T-cell (primary cell): ENCODE measurements at places on chromosomes 4 and X. TPM values are rescaled to one million over a fixed set of nuclear protein-coding genes. Genes with fewer than 3 reads are reported as not detected.

- DNase-seq, result no peak
These were observed 72.6 kb downstream of the ANK2 start for GRCh38 chr4:113122066-113122465.

DNA sequence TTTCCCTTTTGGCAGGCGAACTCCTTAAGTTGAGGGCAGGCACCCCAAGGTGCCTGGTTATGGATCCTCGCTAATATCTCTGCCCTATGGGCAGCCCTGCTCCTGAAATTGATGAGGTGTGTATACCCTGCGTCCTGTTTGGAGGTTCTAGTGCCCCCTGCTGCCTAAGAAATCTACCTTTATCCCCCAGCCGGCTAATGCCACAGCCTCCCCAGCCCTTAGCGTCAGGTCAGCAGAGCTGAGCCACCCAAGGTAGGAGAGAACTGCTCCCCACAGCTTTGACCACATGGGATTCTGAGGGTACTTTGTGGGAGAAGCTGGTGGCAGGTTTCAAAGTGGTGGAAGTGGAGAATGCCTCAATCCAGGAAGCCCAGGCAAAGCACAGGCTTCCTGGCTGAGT lies 50.8 kb downstream of the ANAPC4 start:
- DNase-seq, result no peak

- no peak for DNase-seq
These were observed 5.5 kb downstream of the ATP10D start for GRCh38 chr4:47490550-47490949.

DNA sequence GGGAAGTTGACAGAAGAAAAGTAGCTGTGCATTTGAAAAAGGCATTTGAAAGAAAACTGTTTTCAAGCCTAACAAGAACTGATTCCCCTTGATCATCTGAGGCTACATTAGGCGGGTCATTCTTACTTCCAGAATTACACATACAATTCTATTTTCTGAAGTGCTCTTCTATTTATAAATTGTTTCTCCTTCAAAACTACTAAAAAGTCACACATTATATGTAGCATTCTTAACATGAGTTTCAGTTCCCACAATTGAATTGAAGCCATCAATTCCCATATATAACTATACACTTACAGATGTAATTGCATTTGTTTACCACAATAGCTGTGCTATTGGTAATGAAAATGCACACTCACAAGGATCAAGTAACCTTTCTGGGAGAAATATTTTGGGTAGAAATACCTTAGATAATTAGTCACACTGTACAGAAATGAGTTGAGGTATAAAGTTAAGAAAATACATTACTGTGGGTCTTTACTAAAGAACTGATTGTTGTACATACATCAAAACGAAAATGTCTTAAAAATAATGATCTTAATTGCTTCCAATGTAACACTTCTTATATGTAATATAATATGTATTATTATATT lies 1688.0 kb upstream of the AGA start:
- no peak for DNase-seq

GRCh38 chrX:71550578-71550977 lies 17.7 kb downstream of the OGT start:
- DNase-seq, result no peak

- DNase-seq, result no peak
These were observed 367.3 kb downstream of the CHIC1 start for GRCh38 chrX:73930300-73930699.

DNA sequence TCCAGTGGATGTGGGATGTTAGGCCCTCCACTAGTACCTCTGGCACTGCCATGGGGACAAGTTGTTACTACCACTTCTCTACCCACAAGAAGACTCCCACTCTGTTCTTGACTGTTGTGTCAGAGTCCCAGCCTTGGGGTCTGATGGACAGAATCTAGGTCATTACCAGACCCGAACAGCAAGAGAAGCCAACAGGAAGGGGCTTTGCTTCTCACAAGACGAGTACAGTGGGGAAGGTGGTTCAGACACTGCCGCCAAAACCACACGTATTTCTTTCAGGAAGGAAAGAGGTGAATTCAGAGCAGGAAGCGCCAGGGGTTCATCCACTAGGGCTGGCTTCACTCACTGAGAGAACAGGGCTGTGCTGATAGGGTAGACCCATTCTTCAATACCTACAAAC lies 161.3 kb upstream of the KIT start:
- no peak for DNase-seq

- no peak for DNase-seq
These were observed 30.8 kb upstream of the AFAP1 start for GRCh38 chr4:7970361-7970946.

- DNase-seq, result no peak
These were observed 37.7 kb upstream of the FRAS1 start for GRCh38 chr4:78019414-78019813.

DNA sequence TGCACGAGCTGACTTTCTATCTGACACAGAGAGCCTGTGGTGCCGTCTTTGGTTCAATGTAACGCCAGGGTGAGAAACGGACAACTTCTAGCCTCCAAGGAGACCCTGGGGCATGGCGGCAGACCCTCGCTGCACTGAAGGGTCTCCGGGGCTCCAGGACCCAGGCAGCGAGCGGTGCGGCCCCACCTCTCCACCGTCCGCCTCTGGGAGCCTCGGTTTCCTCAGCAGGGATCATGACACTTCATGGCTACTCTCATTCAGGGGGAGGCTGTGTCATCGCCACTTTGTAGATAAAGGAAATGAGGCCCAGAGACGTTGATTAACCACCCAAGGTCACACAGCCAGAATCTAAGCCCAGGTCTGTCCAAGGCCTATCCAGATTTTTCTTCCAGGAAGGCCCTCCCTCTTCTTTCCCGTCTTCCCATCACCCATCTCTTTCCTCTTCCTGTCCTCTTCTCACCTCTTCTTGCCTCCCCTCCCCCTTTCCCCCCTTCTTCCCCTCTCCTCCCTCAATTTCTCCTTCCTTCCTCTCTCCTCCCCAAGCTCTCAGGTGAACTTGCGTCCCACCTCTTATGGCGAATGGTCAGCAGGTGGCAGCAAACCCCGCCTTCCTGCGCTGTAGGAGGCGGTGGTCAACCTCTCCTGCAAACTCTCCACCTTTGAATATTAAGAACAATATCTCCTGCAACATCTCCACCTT lies 69.3 kb upstream of the HMX1 start:
- DNase-seq, result no peak

The NPY5R gene
- not detected for total RNA-seq

The CPLX1 gene
- 2.6 TPM for total RNA-seq

The ZBED1 gene
- total RNA-seq, result 42.6 TPM

The MAGEB17 gene
- not detected for total RNA-seq
